ENCODE measurements at places on chromosomes 4 and X.
A peak's percentile ranks its signal among the peaks of the same experiment; 100 is the strongest.

GRCh38 chr4:17187003-17187402 is 288.6 kb upstream of the LDB2 start:
- DNase-seq: no peak

DNA sequence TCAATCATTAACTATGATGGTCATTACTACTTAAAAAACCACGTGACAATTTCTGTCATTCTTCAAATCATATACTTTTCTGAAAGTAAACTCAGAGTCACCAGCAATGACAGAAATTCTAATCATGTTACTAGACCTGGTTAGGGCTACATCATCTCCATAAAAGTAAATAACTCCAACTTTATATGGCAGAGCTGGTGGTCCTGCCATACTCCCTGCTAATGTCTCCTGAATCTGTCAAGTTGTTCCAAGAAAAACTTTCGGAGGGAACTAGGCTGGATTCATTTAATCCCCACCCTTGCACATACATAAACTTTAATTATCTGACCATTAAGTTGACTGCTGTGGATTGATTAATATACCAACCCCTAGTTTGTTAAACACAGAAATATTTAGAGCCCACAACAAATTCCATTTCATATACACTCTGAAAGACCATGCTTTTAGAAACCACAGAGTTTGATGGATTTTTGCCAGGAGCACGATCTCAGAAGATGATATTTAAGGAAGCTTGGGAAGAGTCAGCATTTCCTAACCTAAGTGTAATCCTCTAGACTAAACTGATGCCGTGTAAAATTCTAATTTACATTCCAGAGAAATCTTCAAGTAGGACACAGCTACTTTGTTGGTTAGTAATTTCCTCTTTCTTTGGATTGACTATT is 577.0 kb downstream of the FAT4 start:
- no peak for DNase-seq

- no peak for DNase-seq
Observed at GRCh38 chrX:88424071-88424470, 323.0 kb upstream of the CPXCR1 start.

GRCh38 chr4:58477950-58478349 is 1367.8 kb upstream of the IGFBP7 start:
- DNase-seq: no peak

DNA sequence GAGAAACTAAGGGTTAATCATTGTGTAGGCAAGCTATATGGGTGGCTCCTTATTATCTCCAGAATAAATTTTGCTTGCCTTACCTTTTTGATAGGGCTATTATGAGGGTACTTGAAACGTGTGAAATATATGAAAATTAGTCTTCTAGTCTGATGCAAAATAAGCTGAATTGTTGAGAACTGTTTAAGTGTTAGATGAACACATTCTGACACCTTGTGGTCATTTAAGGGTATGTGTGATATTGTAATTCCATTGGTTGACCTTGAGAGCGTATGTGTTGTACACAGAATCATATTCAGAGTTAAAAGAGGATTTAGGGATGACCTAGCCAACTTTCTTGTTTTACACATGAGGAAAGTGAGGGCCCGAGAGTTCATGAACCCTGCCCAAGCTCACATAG is 44.6 kb upstream of the LINC00632 start:
- no peak for DNase-seq

GRCh38 chrX:133323431-133323830 is 91.9 kb downstream of the GPC4 start:
- peak; percentile 58 for DNase-seq

GRCh38 chrX:50920132-50920531 is 9.6 kb downstream of the BMP15 start:
- DNase-seq: peak; percentile 2

DNA sequence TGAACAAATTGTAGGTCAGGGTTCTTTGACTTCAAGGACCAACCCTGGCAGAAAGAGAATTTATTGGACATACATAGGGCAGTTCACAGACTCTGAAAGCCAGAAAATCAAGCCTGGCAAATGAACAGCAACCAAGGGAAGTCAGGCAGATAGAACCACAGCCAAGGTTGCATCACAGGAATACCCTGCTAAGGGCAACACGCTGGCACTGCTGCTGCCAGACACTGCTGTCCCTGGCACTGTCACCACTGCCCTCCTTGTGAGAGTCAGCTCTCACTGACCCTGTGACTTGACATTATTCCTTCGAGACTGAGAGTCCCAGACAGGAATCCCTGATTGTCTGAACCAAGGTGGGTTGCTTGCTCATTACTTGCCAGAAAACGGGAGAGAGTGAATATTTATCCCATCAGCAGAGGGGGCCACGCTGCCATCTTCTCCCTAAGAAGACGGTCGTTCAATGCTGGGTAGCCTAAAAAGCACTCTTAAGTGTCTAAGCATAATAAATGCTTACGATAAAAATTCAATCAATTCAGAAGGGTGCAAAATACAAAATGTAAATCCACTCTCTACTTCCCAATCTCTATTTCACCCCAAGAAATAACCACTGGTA is 23.2 kb upstream of the PTTG2 start:
- peak; percentile 24 for DNase-seq

GRCh38 chrX:125202591-125203248 is 117.0 kb upstream of the TEX13C start:
- no peak for DNase-seq

DNA sequence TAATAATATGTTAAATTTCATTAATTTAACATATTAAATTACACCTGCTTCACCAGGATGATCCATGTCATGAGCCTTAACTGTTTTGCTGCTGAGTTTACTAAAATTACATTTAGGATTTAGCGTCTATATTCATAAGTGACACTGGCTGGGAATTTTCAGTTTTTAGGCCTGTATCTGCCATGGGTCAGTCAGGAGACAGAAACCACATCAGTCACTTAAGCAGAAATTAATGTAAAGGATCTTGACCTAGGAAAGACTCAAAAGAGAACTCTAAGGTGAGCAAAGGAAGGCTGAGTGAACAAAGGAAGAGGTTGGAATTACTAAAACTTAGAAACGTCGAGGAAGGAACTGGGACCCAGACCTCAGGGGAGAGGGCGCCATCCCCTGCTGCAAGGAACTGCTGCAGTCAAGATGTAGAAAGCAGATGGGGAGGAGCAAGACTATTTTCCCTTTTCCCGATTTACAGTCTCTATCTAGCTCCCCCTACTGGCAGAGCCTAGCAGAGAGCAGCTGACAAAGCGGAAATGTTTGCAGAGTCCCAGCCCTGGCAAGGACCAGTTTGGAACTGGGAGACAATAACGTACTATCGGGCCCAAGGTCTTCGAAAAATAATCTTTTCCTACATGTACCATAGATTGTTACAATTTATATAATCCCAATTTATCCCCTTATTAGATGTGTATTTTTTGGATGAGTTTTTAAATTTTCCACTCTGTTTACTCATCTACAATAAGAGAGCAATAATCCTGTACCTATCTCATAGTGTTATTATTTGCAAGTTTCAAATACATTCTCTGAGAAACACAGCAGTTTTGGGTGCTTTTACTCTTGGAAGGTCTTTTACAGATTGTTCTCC is 22.6 kb upstream of the RBBP7 start:
- peak; percentile 83 for DNase-seq

DNA sequence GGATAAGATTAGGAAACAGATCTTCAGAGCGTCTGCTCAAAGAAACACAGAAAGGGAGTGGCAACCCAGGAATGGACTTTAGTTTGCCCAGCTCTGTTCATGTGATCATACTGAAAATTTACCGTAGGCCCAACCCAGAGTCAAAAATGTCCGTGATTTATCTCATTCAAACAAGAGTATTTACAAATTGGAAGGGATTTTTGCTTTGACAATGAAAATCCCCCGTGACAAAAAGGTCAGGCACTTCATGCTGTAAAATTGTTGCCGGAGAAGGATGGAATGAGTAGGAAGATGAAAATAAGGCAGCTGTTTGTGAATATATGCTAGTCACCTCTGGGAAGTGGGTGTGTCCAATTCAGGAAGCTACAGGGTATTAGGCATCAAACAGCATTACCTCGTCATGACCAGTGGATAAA is 1.2 kb downstream of the SULT1B1 start:
- peak; percentile 27 for DNase-seq

DNA sequence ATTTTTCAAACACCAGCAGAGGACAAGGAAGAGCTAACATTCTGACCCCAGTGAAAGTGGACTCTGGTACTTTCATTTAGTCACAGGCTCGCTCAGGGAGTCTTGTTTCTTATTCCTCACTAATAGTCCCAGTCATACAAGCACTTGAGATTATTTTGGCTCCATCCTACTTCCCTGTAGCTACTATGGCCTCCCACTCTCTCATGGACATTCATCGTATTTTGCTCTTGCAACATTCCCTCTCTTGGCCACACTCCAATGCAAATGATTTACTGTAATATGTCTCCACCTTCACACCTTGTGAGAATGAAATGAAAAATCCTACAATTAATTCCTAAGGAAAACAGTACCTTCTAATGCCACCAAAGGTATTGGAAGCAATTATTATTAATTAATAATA is 21.3 kb downstream of the PLRG1 start:
- peak; percentile 19 for DNase-seq

DNA sequence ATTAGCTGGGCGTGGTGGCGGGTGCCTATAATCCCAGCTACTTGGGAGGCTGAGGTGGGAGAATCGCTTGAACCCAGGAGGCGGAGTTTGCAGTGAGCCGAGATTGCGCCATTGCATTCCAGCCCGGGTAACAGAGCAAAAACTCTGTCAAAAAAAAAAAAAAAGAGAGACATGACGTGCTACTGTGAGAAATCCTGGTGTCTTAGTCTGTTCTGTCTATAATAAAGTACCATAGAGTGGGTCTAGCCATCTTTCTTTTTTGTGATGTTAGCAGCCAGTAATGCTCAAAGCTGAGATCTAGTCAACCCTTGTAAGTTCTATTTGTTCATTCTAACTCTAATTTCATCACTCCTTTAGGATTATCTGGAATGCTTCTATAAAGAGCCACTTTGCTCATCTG is 38.9 kb downstream of the CLDN34 start:
- no peak for DNase-seq

GRCh38 chr4:114659386-114660008 is 60.9 kb downstream of the UGT8 start:
- DNase-seq: peak; percentile 37

- DNase-seq: no peak
Observed at GRCh38 chr4:148349153-148349552, 93.1 kb downstream of the NR3C2 start.

DNA sequence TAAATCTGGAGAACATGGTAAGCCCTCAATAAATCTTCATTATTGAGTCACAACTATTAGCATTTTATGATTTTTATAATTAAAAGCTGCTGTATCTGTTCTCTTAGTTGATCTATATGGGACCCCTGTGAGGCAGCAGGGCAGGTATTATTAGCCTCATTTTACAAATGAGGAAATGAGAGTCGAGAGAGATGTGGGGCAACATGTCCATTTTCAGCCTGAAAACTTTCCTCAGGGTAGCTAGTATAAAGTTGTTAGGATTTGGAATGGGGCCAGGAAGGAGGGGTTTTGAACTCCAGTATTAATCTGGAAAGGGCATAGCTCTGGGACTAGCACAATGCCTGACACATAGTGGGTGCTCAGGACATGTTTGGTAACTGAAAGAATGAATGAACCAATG is 191.7 kb upstream of the GPC4 start:
- no peak for DNase-seq

DNA sequence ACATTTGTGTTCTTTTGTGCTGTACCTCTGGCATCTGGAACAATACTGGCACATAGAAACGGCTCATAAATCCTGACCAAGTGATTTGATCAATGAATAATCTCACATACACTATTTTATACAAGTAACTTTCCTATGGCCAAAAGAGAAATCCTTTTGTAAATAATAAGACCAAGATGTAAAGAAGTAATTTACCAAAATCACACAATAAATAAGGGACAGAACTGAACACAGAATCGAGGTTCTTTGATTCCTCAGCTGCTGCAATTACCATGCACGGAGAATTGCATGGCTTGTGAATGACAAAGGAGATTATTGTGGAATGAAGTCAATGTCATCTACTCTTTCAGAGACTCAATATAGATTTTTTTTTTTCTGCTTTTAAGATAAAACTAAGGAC is 576.8 kb upstream of the SMIM31 start:
- DNase-seq: no peak

DNA sequence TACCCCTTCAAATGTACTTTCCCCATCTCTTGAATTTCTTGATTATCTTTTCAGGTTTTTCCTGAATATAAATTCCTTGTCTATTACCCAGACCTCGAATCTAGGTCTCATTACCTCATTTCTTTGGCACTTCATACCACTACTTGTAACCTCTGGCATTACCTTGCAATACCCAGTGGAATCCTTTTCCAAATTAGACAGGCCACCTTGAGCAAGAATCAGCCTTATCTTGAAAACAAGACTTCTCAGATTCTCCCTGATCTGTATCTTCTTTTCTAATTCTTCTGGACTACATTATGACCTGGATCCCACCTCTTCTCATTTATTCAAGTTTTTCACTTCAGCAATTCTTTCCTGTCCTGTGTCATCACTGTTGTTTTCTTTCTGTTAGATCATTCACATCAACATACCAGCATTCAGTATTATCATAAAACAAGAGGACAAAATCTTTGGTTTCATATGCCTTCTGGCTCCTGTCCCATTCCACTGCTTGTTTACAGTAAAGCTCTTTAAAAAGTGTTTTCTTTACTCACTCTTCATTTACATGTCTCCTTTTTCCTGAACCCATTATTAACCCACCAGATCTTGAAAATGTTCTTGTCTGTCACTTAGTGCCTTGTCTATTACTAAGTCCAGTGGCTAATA is 275.6 kb upstream of the HS3ST1 start:
- DNase-seq: no peak

- no peak for DNase-seq
Observed at GRCh38 chr4:15413010-15413622, 14.7 kb upstream of the C1QTNF7 start.

- DNase-seq: peak; percentile 73
Observed at GRCh38 chrX:13015536-13016236, 28.7 kb downstream of the FAM9C start.

All from suppressor macrophage treated with lipopolysaccharide for 4 hours (primary cell).